NCI-H524 (cell line): ENCODE measurements at places on chromosomes 1 and 21.

DNA sequence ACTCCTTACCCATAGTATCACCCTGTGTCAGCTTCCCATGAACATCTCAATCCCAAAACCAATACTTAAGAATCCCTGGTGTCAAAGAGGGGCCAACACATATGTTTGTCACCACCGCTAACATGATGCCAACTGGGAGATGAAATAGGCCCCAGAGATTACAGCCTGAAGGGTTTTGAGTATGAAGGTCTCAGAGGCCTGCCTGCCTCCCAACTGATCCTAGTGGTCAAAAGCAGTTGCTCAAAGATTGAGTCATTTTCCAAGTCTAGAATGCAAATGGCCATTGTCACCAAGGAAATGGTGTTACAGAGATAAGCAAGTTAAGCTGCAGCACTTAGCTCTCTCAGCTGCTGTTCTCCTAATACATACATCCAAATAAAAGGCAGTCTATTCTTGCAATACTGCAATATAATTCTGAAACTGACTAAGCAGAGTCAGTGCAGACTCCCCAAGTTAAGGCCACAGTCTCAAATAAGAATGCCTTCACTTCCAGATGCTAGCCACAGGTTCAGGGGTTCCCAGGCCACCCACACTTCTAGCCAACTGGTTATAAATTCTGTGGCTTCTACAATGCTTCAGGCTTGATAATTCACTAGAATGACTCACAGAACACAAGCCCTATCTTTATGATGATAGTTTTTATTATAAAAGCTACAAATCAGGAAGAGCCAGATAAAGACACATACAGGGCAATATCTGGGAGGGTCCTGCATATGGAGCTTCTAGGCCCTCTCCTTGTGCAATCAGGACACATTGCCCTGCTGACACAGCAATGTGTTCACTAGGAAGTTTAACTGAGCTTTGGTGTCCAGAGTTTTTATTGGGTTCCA is 18.7 kb downstream of the DUSP10 start:
- DNase-seq, result no peak

GRCh38 chr1:81848880-81849682 is 48.3 kb downstream of the ADGRL2 start:
- DNase-seq, result no peak

DNA sequence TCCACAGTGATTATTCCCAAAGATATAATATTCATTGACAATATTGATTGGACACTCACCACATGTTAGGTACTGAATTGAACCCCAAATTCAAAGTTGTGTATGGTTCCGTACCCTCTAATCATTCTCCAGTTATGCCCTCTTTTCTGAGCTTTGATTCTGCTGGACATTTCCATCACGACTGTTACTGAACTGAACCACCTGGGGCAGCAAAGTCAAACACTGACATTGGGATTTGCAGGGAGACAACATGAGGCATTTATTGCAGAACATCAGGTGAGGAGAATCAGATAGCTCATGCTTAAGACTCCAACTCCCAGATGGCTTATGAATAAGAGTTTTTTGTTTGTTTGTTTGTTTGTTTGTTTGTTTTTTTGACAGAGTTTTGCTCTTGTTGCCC is 420.9 kb downstream of the DISC1 start:
- DNase-seq, result peak; percentile 20

- no peak for DNase-seq
Measured at GRCh38 chr1:2313651-2314261, 77.6 kb downstream of the MORN1 start.

- no peak for DNase-seq
Measured at GRCh38 chr21:46215436-46216131, 13.0 kb downstream of the LSS start.

- DNase-seq, result no peak
Measured at GRCh38 chr1:1232796-1233566, 944 bp downstream of the B3GALT6 start.

- no peak for DNase-seq
Measured at GRCh38 chr1:94823116-94823515, 3.0 kb downstream of the SLC44A3 start.
